Stimulated activated CD4-positive, alpha-beta T cell treated with anti-CD3 and anti-CD28 coated beads, Interleukin-4, amount 100 ng/mL, for 1 hour (primary cell): ENCODE measurements at places on chromosomes 11 and 22.

GRCh38 chr11:65444314-65445051 is 21.9 kb downstream of the NEAT1 start:
- no peak for DNase-seq

- no peak for DNase-seq
These were observed 25.1 kb upstream of the USP47 start for GRCh38 chr11:11816511-11817314.

GRCh38 chr11:117696540-117696939 is 100.5 kb downstream of the DSCAML1 start:
- no peak for DNase-seq

GRCh38 chr11:123020968-123021367 is 39.3 kb upstream of the BSX start:
- peak; percentile 15 for DNase-seq
